Activated naive CD4-positive, alpha-beta T cell (primary cell): ENCODE measurements at places on chromosomes 11 and 22.

GRCh38 chr11:623999-624704 lies 603 bp downstream of the CDHR5 start:
- DNase-seq, result no peak

- DNase-seq, result no peak
Observed at GRCh38 chr22:47837703-47838102, 1075.3 kb downstream of the TBC1D22A start.

- DNase-seq, result no peak
Observed at GRCh38 chr22:21009638-21010425, 5.1 kb upstream of the P2RX6 start.

- DNase-seq, result no peak
Observed at GRCh38 chr22:50215297-50216054, 14.7 kb downstream of the SELENOO start.
